HepG2 (cell line): ENCODE measurements at places on chromosomes 7 and 10. TPM values are rescaled to one million over a fixed set of nuclear protein-coding genes. Genes with fewer than 3 reads are reported as not detected.

DNA sequence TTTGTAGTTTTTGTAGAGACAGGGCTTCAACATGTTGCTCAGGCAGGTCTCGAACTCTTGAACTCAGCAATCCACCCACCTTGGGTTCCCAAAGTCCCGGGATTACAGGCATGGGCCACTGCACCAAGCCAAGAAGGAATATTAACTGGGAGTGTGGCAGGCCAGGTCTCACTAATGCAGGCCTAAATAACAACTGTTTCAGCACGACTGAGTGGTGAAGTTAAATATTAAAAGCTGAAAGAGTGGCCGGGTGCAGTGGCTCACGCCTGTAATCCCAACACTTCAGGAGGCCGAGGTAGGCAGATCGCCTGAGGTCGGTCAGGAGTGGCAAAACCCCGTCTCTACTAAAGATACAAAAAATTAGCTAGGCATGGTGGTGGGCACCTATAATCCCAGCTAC is 21.1 kb downstream of the CHUK start:
- no peak for DNase-seq

DNA sequence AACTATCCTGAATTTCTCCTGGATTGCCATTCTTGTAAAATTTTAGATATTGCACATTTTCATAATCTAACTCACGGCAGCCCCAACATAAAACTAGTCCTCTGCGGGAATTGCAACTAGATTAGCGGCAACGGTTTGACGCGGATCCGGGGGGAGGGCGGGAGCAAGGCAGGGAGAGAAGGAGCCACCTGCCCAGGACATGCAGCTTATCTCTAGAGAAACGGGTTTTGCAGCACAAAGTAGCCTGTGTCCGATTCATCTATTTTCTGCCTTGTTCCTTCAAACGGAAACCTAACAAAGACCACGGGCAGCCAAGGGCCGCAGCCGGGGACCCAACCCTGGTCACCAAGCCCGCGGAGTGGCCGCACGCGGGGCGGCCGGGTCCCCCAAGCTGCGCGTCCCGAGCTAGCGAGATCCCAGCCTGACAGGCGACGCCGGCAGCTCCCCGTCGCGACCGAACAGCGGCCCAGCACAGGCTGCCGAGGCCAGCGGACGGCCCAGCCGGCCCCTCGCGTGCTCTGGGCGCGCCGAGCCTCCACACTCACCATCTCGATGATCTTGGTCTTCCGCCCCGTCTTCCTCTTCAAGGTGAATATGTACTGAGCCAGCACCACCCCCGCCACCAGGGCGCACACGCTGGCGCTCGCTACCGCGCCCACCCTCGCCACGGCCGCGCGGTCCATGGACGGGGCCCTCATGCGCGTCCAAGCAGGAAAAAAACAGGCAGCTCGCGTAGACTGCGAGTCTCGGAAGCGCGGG is at the start of gene NT5C3A:
NT5C3A (minus strand) TSS at position 754 of the 759 bp plus-strand sequence; CDS start at position 683, 71 bp downstream.
- DNase-seq = no peak

GRCh38 chr10:123553810-123554430 is 112.2 kb upstream of the GPR26 start:
- no peak for DNase-seq

DNA sequence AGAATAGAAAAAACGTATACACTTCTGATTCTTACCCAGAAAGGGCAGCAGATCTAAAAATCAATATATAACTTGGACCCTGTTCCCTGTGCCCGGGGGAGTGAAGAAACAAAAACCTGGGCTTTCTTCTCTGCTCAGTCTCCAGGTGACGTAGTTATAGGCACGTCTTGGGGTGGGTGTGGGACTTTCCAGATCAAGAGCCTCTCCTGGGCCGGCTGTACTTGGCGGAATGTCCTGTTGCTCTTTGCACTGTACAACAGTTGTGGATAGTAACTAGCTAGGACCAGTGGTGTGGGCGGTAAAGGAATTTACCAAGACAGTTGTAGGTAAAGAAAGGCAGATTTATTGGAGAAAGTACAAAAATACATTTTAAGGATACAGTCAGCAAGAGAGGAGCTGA is 40.4 kb upstream of the STEAP4 start:
- no peak for DNase-seq

DNA sequence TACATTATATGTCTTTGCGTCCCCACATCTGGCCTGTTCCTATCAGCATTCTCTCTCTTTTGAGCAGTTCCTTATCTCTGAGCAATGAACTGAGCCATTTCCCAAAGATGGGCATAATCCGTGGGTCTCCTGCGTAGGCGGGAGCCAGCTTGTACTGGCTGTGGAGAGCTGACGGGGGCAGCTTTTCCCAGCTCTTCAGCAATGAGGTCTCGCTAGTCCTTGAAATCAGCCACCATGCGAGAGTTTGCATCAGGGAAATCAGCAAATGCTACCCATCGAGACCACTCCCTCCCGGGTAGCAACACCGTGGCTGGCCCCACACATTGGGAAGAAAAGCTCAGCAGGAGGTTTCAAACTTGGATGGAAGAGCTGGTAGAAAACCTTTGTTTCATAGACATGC is 51.9 kb upstream of the FAM180A start:
- no peak for DNase-seq

- DNase-seq = no peak
Measured at GRCh38 chr7:86667732-86668131, 24.0 kb downstream of the GRM3 start.

DNA sequence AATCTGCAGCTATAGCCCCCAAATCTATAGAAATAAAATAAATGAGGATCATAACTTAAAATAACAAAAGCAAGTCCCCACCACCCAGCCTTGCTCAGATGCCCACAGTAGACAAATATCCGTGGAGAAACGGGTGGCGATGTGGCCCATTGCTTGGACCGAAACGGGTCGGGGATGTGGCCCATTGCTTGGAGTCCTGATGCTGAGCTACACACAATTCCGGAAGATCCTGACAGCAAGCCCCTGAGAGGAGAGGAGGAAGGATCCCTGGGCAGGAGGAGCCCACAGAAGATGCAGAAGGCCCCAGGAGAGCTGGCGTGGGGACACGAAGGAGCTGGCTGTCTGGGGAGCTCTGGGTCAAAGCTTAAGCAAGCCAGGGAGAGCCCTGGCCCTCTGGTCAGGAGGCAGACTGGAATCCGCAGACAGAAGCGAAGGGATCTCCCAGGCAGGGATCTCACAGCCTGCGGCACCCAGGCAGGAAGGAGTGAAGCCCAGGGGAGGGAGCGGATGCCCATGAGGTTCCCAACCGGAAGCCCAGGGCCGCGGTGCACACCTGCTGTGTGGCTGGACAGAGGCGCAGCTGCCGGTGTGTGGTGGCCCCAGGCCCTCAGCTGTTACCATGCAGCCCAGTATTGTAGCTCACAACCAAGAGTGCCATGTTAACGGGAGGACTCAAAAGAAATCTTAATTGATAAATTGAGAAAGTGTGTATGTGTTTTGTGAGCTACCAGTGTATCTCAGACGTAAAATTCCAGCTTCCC is 138.8 kb downstream of the ADARB2 start:
- DNase-seq = no peak

GRCh38 chr7:149872419-149873073 is 1.2 kb upstream of the ATP6V0E2 start:
- peak; percentile 81 for DNase-seq

DNA sequence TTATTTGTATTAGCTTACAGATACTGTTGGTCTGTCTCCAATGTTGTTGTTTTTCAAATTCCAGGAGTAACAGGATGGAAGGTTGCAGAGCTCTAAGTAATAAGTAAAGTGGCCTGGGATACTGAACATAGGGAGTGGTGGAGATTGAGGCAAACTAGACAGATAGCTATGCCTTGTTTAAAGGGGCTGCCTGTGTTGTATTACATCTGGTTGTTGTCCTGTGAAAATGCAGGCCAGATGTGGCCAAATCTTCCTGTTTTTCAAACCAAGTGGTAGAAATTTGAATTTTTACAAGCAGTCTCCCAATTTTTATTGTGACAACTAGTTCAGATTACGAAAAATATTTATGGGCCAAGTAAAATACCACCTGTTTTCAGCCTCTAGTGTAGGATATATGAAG is 33.5 kb downstream of the BICC1 start:
- no peak for DNase-seq

DNA sequence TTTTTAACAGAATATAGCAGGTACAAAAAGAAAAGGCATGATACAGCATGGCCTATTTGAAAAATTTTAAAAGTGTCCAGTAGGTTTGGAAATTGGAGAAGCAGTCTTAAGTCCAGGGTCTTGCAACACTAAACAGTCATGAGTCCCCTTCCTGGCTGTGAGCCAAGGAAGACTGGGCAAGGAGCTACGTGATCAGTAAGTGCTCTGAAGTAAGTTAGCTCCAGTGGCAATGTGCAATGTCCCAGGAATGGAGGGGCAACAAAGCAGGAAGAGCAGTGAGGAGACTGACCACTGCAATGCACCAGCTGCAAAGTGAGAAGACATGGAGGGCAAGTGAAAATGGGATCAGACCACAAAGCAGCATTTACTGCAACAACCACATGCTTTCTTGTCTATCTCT is 72.9 kb upstream of the GRID1 start:
- DNase-seq = peak; percentile 66

DNA sequence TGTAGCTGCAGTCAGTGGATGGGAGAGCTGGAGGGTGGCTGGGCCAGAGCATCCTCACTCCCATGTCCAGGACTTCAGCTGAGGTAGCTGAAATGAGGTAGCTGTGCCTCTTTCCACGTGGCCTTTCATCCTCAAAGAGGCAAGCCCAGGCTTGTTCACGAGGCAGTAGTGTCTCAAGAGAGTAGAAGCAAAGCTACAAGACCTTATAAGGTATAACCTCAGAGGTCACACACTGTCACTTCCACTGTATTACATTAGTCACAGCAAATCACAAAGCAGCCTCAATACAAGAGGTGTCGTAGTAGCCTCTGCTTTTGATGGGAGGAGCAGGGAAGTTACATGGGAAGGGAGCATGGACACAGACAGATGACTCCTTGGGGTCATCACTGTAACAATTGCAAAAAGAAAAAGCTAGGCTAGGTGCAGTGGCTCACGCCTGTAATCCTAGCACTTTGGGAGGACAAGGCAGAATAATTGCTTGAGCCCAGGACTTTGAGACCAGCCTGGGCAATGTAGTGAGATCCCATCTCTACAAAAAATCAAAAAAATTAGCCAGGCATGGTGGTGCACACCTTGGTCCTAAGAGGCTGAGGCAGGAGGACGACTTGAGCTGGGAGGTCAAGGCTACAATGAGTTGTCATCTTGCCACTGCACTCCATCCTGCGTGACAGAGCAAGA is 97.5 kb downstream of the SKIDA1 start:
- DNase-seq = peak; percentile 24

GRCh38 chr10:12533151-12533550 is 183.8 kb downstream of the CAMK1D start:
- DNase-seq = no peak

GRCh38 chr7:44769776-44770294 is 21.2 kb downstream of the ZMIZ2 start:
- DNase-seq = no peak

GRCh38 chr10:7605565-7606295 is 61.0 kb downstream of the ITIH5 start:
- no peak for DNase-seq

DNA sequence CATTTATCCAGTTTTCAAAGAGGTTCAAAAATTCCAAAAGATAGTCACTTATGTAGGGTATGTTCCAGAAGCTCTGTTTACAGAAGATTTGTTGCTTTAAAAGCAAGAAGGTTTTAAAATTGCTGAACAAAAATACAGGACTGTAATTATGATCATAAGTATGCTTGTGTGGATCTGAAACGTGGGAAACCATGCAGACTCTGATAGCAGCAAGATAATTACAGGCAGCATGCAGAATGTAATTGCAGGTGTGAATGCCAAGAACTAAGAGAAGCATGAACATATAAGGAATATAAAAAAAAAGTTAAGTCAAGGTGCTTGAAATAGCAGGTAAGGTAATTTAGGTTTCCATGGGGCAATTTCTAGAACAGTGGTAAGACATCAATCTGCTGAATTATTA is 405.7 kb downstream of the ARL4A start:
- no peak for DNase-seq

DNA sequence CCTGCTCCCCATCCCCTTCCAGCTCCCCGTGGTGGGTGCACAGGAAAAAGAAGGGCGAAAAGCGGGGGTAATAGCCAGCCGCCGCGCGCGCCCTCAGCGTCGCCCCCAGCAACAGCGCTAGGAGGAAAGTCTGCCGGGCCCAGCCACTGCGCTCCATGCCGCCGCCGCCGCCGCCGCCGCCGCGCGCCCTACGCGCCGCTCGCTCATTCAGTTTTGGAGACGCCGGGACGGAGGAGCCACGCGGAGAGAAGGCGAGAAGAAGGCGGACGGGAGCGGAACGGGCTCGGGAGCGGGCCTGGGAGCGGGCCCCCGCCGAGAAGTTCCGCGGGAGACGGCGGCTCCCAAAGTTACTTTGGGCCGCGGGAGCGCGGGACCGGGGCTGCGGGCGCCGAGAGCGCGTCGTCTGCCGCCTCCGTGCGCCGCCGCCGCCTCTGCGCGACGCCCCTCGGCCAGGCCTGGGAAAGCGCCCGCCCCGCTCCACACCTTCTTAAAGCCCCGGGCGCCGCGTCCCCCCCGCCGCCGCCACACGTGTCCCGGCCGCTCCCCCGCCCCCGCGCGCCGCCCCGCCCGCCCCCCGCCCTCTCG is at the start of gene RELN:
RELN (minus strand) TSS at position 459 of the 585 bp plus-strand sequence; CDS start at position 157, 302 bp downstream.
- DNase-seq = peak; percentile 48

The FAM25G gene
- total RNA-seq = not detected in 2 replicates

- peak; percentile 77 for DNase-seq
Measured at GRCh38 chr7:73734619-73735527, 3.7 kb downstream of the ABHD11 start.

DNA sequence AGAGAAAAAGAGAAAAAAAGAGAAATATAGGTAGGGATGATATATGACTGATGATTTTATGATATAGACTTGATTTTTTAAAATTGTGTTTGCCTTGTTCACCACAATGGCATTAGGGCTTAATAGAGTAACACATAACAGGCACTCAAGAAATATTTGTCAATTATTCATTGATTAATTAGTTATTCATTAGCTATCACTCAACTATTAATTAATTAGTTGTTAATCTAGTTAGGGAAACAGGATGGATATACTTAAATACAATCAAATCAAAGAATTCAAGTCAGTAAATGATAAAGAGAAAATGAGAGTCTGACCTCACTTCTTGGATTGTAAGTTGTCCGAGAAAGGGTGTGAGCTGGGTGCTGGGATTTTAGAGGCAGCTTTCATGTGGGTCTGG is 15.1 kb upstream of the CALD1 start:
- no peak for DNase-seq

GRCh38 chr7:125934955-125935354 is 1005.3 kb upstream of the POT1 start:
- no peak for DNase-seq

The HHEX gene
- 46.3 and 48.7 TPM in 2 replicates for total RNA-seq

DNA sequence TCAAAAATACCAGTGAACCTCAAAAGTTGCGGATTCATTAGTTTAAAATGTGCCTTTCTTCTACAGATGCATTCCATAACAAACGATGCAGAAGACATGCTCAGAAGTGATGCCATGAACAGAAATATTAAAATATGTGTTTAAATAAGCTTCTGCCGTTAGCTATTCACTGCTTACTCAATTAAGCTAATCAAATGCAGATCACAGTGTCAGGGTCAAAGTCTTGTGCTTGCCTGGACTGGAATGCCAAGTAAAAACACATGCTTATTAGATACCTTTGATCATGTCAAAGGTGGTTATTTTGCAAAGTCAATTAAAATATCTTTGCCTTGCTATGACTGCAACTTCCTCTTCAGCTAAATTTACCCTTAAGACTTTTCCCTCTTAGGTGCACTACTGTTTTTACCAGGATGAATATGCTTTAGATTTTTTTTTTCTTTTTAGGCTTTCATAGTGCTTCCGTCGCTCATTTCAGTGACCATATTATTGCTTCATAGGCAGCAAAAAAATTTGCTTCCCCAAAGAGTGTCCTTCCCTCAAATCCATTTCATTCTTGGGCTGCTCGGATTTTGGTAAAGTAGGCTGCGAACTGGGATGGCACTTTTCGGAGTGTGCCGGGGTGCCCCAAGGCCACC is 905 bp downstream of the ASB13 start:
- peak; percentile 28 for DNase-seq

GRCh38 chr7:94973844-94974243 is 66.5 kb downstream of the PPP1R9A start:
- no peak for DNase-seq
